CD4-positive, alpha-beta memory T cell (primary cell): ENCODE measurements at places on chromosomes 2 and 18.
A peak's percentile ranks its signal among the peaks of the same experiment; 100 is the strongest.

DNA sequence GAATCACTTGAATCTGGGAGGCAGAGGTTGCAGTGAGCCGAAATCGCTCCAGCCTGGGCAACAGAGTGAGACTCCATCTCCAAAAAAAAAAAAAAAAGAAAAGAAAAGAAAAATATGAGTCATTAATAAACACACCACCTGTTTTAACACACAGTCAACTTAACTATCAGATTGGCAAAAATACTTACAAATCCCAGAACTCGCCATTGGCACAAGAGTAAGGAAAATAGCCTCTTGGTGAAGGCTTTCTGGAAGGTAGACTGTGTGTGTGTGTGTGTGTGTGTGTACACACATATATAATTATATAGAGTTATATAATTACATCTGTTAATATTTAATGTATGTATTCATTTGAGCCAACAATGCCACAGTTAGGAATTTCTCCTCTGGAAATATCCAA is 63.7 kb upstream of the UXS1 start:
- DNase-seq: no peak

GRCh38 chr2:67399831-67400489 is 2.8 kb downstream of the ETAA1 start:
- DNase-seq: no peak

DNA sequence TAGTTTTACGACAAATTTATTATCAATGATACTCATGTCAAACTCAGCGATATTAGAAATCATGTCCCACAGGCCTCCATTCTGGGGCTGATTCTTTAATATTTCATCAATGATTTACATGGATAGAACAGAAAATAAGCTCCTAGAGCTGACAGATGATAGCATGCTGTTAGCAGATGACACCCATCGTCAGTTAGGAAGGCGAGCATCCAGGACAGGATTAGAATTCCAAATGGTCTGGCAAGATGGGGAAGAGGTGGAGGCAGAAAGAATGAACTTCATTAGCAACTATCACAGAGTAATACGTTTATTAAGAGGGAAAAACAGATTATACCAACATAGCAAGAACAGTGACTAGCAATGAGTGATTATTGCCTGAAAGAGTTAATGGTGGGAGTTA is 46.2 kb upstream of the ACVR1 start:
- no peak for DNase-seq

DNA sequence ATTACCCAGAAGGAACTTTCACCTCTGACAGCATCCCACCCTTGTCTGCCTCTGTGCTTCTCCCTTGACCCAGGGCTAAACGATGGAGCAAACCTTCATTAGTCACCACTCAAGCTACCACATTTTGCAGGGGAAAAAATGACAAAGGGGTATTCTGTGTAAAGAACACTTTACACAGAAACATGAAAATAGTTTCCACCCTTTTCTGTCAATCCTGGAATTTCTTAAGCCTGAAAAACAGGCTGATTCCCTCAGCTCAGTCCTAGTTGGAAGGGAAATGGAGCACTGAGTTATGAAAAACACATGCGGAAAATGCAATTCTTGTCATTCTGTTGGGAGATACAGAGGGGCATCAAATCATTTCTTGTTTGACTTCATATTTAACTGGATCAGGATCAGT is 175.0 kb upstream of the HNRNPA3 start:
- DNase-seq: no peak

DNA sequence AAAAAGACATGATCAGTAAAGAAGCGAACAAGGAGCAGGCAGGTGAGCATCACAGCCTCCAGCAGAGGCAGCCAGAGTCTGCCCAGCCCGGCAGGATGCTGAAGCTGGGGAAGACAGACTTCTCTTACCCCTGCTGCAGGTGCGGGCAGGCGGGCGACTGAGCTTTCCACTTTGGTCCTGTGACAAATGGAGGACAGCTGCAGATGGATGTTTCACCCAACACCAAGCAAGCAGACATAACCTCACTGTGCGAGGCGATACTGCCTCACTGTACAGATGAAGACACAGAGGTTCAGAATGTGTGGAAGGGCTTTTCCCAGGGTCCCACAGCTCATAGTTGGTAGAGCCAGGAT is 251.0 kb downstream of the AFF3 start:
- no peak for DNase-seq

- no peak for DNase-seq
Measured at GRCh38 chr2:190970873-190971506, 43.0 kb downstream of the STAT1 start.

DNA sequence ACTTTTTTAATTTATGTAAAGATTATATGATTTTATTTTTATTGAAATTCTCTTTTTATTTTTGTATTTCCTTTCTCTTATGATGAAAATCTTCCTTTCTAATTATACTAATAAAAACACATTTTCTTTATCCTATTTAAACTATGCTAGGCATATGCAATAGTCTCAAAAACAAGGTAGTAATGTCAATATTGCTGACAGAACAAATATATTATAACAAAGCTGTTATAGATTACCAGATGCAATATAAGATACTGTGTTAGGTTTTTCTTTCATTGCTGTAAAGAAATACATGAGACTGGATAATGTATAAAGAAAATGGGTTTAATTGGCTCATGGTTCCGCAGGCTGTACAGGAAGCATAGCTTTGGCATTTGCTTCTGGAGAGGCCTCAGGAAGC is 631.2 kb upstream of the SOX11 start:
- DNase-seq: no peak

GRCh38 chr2:62658891-62659290 is 46.6 kb upstream of the EHBP1 start:
- no peak for DNase-seq

DNA sequence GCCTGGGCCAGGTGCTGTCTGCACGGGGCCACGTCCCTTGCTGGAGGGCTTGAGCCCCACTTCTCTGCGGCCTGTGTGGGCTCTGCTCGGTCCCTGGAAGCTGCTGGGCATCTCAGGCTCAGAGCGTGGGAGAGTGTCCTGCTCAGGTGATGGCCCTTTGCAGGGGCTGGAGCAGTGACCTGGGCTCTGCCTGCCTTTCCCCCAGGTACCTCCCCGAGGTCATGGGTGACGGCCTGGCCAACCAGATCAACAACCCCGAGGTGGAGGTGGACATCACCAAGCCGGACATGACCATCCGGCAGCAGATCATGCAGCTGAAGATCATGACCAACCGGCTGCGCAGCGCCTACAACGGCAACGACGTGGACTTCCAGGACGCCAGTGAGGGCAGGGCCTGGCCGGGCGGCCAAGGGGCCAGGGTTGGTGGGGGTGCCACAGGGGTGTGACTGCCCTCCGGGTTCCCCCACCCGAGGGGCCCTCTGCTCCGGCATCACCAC is 29.9 kb downstream of the GPC1 start:
- DNase-seq: no peak

DNA sequence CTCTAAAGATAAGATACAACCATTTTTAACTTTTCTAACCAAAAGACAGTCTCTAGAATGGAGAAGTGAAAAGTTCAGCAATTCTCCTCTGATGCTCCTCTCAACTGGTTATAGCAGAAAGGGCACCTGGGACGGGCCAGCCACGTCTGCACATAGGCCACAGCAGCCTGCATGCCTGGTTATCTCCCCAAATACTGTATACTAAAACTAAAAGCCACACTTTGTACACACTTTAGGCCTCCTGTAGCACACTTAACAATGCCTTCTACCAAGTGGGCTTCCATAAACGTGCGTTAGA is 179.1 kb downstream of the ANKRD44 start:
- no peak for DNase-seq

- no peak for DNase-seq
Measured at GRCh38 chr18:3967359-3968180, 487.5 kb downstream of the DLGAP1 start.

GRCh38 chr2:126642031-126642430 is 13.9 kb upstream of the GYPC start:
- DNase-seq: no peak

DNA sequence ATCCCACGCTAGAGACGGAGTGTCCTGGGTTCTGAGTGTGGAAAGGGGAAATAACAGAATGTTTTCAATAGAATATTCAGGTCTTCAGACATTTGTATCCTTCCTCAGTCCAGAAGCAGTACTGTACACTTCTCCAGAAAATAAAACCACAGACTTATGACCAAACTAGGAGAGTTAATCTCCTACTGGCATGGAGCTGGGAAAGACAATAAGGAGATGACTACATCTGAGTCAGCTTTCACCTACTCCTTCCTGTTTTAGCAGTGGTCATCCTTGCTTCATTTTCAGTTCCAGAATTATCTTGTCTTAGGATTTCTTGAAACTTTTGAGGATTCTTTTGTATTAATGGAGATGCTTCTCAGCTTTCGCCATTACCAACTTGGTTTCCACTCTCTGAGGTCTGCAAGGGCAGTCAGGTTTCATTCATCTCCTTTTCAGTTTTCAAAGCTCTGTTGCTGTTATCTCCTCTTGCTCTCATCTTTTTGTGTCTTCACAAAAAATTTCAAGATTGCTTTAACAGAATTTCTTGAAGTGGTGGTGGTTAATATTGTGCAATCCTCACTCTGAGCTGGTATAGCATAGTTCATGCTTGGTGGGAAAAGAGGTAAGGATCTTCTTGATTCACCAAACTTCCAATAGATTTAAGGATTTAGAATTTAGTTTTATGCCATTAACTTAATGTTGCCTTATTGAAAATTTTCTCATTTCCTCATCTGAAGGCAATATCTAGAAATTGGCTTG is 23.7 kb upstream of the NR4A2 start:
- DNase-seq: no peak

- DNase-seq: no peak
Measured at GRCh38 chr18:62778976-62779869, 63.9 kb downstream of the PHLPP1 start.

DNA sequence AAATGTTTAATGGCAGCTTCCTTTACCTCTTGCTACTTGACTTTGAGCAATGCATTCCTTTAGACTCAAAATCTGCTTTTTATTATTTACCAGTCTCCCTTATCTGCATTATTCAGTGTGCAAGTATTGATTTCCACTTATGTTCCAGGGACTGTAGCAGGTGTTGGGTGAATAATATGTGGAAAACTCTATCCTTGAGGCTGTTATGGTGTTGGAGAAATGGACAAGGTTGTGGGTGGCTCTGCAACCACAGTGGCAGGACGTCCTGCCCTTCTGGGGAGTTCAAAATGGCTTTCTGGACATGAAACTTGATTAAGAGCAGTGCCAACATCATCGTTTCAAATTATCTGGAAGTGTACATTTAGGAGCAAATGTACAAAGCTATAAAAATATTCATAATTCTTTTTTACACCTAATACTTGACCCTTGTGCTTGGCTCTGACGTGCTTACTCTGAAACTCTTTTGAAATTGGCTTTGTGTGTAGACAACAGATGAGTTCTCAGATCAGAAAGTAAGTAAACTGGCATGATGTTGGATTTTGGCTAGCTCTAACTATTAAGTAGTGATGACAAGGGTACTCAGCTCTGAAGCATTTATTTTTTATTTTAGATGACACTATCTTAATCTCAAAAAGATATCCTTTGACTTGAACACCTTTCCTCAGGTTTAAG is 766.2 kb downstream of the DPP10 start:
- no peak for DNase-seq

- no peak for DNase-seq
Measured at GRCh38 chr2:83817511-83817910, 641.6 kb downstream of the SUCLG1 start.

DNA sequence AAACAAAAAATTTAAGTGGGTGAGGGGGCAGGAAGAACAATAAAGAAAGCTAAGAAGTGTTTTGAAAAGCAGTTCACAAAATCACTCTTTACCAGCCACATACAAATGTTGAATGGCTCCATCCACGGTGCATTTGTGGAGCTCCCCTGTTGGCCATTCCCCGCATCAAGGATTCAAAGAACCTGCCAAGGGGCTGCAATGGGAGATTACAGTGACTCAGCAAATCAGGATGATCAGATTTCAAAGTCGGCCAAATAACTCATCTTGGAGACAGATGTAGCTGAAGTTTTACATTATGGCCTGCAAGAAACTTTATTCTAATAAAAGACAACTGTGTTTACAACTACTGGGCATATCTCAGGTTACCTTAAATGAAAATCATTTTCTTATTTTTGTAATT is 26.9 kb downstream of the COL4A3 start:
- no peak for DNase-seq

- DNase-seq: no peak
Measured at GRCh38 chr2:65317841-65318240, 90.2 kb downstream of the ACTR2 start.

- DNase-seq: no peak
Measured at GRCh38 chr18:8001711-8002301, 434.7 kb downstream of the PTPRM start.

- no peak for DNase-seq
Measured at GRCh38 chr18:34710458-34710914, 388 bp downstream of the DTNA start.

DNA sequence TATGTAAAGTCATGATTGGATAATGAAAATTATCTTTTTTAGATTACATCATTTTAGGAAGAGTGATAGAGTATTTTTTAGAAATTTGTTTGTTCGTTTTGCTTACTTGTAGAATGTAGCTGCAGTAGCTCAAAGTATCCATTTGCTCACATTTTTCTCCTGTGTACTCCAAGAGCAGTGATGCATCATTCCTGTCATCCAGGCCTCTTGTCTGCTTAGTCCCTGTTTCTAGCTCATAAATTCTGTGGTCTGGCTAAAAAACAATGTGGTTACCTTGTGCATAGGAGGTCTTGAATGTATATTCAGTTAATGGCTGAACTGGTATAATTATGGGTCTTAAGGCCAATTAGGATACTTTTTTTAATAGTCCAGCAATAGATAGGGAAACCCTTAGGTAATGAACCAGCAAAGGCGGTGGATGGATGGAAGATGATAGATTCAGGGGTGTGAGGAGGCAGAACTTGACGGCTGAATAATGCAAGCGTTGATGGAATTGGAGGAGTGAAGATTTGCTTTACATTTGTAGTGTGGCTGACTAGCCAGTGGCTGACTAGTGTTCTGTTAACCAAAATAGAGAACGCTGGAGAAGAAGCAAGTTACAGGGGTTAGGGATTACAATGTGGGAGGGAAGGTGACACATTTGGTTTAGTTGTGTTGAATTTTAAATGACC is 145.0 kb downstream of the ZNF407 start:
- no peak for DNase-seq

- DNase-seq: peak; percentile 13
Measured at GRCh38 chr2:105546628-105546974, 147.8 kb upstream of the FHL2 start.

- no peak for DNase-seq
Measured at GRCh38 chr2:26043862-26044696, 10.2 kb downstream of the RAB10 start.

DNA sequence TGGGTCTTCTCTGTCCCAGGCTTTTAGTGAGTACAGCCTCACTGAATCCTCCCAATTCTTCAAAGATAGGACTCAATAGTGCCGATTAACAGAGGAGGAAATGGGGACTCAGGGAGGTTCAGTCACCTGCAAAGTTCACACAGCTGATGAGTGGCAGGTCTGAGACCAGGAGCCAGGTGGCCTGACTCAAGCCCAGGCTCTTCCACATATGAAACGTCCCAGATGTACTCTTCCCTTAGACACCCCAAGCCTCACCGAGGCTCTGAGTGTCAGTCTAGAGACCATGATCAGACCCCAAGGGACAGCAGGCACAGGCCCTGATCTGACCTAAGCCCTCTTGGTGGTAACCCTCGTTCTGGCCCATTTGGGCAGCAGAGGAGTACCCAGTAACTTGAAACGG is 115.2 kb downstream of the INHBB start:
- no peak for DNase-seq

- no peak for DNase-seq
Measured at GRCh38 chr2:205612636-205613035, 69.7 kb upstream of the NRP2 start.

- no peak for DNase-seq
Measured at GRCh38 chr2:117941693-117942092, 72.2 kb downstream of the CCDC93 start.
